ENCODE measurements at places on chromosomes 5 and 9.

DNA sequence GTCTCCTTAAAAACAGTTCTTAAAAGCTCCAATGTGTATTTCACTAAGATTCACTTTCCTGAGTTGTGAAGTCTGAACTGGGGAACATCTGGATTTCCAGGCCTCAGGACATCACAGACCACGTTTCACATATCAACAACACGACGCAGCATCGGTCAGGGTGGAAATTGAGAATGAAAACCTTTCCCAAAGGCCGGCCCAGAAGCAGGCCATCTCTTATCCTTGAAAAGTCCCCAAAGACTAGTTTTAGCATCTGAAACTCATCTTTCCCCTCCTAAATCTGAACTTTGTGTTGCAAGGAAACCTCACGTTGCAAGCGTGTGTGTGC, 96.4 kb upstream of the COL5A1 start:
- no peak for DNase-seq

DNA sequence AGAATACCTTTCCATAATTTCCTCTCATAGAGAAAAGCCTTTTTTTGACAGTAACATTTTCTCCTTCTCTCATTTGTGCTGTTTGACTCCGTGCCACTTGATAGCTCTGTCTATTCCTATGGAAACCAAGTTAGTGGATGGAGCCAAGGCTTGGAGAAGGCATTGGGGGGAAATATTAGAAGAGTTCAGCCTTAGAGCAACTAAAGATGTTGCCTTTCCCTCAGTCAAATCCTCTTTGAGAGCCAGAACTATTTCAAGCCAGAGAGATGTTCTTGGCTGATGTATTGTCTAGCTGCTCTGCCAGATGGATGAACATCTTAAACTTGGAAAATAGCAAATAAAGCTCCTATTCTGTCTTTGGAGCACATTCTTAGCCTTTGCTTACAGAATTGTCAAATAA, 112.4 kb downstream of the INVS start:
- DNase-seq = no peak

DNA sequence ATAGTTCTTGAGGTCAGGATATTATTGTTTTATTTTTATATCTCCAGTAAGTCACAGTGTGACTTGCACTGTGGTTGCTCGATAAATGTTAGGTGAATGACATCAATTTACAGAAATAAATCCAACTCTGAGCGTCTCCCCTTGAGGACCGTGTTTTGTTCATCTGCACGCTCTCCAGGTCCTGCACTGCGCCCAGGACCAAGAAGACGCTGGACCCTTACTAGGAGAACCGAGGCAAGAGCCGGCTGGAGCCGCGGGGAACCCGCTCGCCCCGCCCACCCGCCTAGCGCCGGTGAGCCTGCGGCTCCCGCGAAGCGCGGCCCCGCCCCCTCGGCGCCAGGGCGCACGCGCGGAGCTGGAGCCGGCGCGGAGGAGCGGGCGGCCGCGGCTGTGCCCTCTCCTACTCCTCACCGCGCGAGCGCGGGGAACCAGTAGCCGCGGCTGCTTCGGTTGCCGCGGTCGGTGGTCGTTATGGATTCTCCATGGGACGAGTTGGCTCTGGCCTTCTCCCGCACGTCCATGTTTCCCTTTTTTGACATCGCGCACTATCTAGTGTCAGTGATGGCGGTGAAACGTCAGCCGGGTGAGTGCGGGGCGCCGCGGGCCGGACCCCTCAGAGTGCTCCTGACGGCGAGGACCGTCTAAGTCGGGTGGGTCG, at the start of gene TMEM38B:
Gene TMEM38B (plus strand): TSS at position 352 of the 658 bp plus-strand sequence. CDS start 120 bp downstream, at position 472.
- peak; percentile 55 for DNase-seq

GRCh38 chr9:22332202-22332601, 114.4 kb upstream of the DMRTA1 start:
- no peak for DNase-seq

- no peak for DNase-seq
These were observed 105.7 kb downstream of the SPRY4 start for GRCh38 chr5:142219146-142219545.

GRCh38 chr9:114968671-114969070, 38.3 kb upstream of the TNFSF8 start:
- DNase-seq = no peak

Data from stimulated activated CD8-positive, alpha-beta memory T cell treated with anti-CD3 and anti-CD28 coated beads, Interleukin-4, amount 100 ng/mL, for 1 hour (primary cell).